ENCODE measurements at places on chromosomes 5 and 9.
A peak's percentile ranks its signal among the peaks of the same experiment; 100 is the strongest.

GRCh38 chr5:142756576-142756975 is 13.6 kb upstream of the ARHGAP26 start:
- no peak for DNase-seq

GRCh38 chr9:4152876-4153275 is 147.0 kb downstream of the GLIS3 start:
- no peak for DNase-seq

DNA sequence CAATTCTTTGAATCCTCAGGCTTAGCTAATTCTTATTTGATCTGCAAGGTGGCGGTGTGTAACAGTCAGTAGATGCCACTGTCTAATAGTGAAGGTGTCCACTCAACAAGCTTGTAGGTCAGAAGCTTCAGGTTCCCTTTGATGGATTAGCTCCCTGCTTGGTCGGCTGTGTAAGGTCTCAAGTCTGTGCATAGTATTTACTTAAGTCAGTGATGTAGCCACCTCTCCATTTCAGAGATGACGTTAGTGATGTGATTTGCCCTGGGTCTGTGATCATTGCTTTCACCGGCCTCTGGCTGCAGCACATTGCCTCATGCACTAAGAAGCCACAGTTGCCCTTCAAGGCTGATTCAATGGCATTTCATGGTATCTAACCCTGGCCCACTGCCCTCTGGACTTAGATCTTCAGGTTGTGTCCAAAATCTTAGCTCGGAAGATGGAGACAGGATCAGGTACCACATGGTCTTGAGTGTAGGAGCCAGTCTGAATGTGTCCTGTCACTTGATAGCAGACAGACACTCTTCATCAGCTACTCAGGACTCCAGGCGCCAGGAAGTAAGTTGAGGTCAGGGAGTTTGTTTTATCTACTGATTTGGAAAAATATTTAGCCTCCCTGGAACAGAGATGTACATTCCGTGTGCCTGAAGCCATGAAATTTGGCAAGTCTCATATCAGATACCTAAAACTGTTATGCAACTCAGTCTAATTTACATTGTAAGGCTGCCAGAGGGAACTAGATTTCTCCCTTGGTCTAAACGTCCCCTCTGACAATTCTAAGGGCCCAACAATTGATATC is 42.9 kb downstream of the SUB1 start:
- DNase-seq: no peak

- DNase-seq: no peak
These were observed 327.4 kb downstream of the SH3GL2 start for GRCh38 chr9:17906176-17906840.

DNA sequence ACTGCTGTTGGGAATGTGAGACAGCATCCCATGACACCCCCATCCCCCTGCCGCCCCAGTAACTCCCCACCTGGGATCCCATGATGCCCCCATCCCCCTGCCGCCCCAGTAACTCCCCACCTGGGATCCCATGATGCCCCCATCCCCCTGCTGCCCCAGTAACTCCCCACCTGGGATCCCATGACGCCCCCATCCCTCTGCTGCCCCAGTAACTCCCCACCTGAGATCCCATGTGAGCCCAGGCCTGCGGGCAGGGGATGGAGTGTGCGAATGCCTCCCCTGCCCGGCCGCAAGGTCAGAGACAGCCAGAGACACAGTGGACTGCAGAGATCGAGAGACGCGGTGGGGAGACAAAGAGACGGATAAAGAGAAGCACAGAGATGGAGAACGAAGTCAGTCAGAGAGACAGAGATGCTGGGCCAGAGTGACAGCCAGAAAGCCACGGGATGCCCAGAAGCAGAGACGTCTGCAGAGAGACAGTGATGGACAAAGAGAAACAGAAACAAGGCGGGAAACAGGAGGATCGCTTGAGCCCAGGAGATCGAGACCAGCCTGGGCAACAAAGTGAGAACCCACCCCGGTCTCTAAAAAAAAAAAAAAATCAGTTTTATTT is 992 bp downstream of the SH2D3C start:
- DNase-seq: no peak

DNA sequence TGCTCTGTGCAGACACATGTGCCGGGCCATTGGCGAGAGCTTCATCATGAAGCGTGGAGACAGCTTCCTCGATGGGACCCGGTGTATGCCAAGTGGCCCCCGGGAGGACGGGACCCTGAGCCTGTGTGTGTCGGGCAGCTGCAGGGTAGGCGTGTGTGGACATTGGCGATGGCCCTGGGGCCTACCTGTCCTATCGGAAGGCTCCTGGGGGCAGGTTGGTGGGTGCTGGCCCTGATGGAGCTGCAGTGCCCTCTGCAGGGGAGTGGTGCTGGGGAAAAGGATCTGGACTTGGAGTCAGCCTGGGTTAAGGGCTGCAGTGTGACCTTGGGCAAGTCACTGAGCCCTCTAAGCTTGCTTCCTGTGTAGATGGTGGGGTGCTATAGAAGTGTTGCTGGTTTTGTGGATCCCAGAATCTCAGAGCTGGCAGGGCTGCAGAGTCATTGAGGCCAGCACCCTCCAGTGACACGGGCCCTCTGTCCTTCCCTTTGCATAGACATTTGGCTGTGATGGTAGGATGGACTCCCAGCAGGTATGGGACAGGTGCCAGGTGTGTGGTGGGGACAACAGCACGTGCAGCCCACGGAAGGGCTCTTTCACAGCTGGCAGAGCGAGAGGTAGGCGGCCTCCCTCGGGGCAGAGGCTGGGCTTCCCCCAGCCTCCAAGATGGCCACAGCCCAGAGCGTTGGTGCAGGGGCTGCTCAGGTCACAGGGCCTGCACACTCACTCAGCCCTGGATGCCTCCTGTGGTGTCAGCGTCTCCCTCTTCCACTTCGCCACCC is 15.8 kb downstream of the ADAMTS13 start:
- DNase-seq: peak; percentile 39

DNA sequence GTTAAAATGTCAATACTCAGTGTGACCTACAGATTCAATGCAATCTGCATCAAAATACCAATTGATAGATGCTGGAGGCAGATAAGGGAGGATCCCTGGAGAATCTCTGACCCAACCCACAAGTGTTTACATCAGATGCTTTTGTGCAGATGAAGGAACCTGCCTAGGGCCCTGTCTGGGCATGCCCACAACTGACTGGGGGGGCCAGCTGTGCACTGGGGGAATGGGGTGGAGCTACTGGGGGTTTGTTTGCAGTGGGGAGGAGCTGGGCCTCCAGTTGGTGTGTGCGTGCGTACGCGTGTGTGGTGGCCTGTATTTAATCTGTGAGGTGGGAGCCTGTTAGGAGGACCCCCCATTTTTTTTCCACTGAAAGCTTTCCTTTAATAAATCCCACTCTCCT is 244.9 kb downstream of the TRIM36 start:
- no peak for DNase-seq

- DNase-seq: no peak
These were observed 263.3 kb upstream of the IL12B start for GRCh38 chr5:159593518-159594073.

DNA sequence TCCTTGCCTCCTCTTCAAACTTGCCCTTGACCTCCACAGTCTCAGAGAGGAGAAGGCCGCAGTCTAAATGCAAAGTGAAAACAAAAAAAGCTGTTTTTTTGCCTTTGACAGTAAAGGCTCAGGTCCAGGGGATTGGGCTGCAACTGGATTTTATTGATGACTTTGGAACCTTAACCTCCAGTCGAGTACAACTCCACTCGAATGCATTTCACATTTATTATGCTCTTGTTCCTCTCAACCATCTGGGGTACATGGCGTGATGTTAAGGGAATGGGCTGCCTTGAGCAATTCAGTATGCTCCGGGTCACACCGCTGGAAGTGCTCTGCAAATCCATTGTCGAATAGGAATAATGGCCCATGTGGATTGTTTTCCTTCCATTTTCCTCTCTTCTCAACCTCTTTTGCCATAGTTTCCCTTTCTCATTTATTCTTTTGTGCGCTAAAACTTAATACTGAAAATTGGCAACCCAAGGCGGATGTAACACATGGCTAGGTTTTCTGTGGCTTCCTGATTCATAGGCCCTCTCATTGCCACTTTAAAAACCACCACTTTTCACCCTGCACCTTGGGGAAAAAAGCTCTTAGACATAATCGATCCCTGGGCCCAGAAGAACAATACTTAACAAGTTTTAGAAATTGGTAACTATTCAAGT is 34.3 kb downstream of the ITK start:
- no peak for DNase-seq

- DNase-seq: peak; percentile 60
These were observed 10.6 kb upstream of the CXXC5 start for GRCh38 chr5:139637438-139638089.

- no peak for DNase-seq
These were observed 159.4 kb upstream of the PRR16 start for GRCh38 chr5:120304663-120305062.

DNA sequence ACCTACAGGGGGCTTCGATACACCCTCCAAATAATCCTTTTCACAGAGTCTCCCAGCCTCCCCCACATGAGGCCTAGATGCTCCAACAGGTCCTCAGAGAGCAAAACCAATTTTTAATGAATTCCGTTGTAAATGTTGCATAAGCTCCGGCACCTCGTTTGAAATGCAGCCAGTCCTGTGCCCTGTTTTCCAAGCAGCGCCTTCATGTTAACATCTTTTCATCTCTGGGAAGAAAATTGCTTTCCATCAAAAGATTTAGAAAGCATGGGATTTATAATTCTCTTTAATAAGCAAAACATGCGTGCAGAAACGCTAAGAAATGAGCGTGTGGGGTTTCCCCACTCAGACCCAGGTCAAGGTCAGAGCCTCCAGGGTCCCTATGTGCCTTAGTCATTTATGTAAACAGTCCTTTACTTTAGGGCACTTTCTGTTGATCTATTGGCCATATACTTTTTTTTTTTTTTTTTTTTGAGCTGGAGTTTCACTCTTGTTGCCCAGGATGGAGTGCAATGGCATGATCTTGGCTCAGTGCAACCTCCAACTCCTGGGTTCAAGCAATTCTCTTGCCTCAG is 177.5 kb upstream of the S1PR3 start:
- DNase-seq: no peak

- DNase-seq: no peak
These were observed 26.5 kb downstream of the SEMA4D start for GRCh38 chr9:89471390-89471789.

DNA sequence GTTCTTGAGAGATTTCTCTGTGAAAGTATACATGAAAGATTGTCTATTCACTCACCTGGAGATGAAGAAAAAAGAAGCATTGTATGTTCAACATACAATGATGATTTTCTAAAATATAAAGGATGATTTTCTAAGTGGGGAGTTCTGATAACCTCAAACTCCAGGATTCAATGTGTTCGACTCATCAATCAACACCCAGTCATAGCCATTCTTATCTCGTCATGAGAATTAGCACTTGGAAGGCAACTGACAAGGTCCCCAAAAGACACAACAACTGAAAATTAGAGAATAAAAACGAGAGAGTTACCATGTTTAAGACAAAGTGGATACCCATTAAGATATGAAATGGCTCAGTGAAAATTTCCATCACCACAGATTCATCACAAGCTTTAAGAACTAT is 52.1 kb upstream of the SIMC1 start:
- DNase-seq: no peak

- DNase-seq: no peak
These were observed 762 bp upstream of the ST6GALNAC4 start for GRCh38 chr9:127917603-127918002.

DNA sequence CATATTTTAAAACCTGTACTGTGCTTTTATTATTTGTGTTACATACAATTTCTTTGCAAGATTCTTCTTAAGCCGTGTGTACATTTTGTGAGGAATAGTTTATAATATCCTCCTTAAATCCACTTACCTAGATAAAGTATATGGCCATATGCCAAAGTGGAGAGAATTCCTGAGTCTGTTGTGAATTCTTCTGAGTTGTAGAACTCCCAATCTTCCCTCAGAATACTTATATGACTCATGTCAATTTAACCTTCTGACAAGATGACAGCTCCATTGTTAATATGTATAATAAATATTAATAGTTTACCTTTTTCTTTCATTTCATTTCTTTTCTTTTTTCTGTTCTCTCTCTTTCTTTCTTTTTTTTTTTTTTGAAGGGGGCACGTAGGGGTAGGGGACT is 6.0 kb upstream of the RICTOR start:
- no peak for DNase-seq

GRCh38 chr5:108760512-108760911 is 12.8 kb downstream of the FER start:
- no peak for DNase-seq

GRCh38 chr5:109693535-109694400 is 4.0 kb downstream of the MAN2A1 start:
- DNase-seq: no peak

DNA sequence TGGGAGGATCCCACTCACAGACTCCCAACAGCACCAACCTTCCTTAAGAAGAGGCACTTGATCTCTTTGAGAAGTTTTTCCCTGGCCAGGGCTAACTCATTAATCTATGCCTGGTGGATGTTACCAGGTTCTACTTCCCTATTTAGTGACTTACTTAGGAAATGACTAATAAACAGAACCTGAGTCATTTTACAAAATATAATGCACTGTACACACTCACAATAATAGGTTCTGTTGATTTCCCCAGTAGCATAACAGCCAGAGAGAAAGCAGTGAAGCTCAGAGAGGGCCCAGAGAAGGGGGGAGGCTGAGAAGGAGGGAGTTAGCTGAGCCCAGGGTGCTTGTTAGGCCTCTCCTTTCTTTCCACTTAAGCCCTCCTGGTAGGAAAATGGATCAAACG is 27.1 kb downstream of the FRMD3 start:
- peak; percentile 8 for DNase-seq

DNA sequence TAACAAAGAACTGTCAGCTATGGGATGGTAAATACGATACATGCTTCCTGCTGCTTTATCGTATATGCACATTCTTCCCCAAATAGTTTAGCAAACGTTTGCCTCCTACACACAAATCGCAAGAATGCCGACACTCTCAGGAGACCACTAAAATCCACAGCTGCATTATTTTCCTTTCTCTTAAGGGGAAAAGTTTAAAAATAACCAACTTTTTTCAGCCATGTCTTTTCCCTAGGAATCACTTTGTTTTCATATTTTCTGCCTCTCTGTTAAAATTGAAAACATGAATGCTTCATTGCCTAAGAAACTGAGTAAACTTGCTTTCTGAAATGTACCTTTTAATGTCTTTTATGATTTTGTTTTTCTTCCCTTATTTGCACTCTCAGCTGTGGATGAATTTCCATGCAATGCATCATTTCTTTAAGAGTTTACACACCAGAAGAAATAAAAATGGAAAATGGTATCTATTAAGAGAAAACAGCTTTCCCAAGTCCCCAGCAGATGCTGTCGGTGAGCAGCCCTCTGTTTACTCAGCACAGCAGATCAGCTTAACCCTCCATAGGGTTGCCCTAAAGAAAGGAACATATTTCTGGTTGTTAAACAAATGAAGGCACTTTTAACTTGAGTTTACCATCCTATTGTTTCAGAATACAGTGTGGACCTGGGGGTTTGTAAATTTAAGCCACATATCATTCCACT is 66.2 kb downstream of the IZUMO3 start:
- DNase-seq: no peak

- DNase-seq: no peak
These were observed 16.6 kb downstream of the OR2V1 start for GRCh38 chr5:181114284-181114843.

GRCh38 chr9:113808391-113809358 is 67.4 kb upstream of the ZNF618 start:
- no peak for DNase-seq

Measured in GM18507 (cell line).